ENCODE measurements at places on chromosomes 3 and 15.

- peak; percentile 78 for DNase-seq
Observed at GRCh38 chr15:48190932-48191573, 412 bp upstream of the CTXN2 start.

- DNase-seq = no peak
Observed at GRCh38 chr3:32831062-32831461, 13.3 kb downstream of the TRIM71 start.

- DNase-seq = no peak
Observed at GRCh38 chr15:99427668-99428361, 138.0 kb upstream of the MEF2A start.

GRCh38 chr3:24017305-24017704 lies 72.2 kb downstream of the NR1D2 start:
- no peak for DNase-seq

GRCh38 chr3:117217760-117218316 lies 508.3 kb downstream of the TUSC7 start:
- DNase-seq = no peak

- DNase-seq = no peak
Observed at GRCh38 chr3:196513697-196514349, 1.3 kb downstream of the SMCO1 start.

GRCh38 chr15:75065467-75065850 lies 42.1 kb downstream of the PPCDC start:
- no peak for DNase-seq

- no peak for DNase-seq
Observed at GRCh38 chr3:70726096-70726938, 413.9 kb upstream of the MDFIC2 start.

DNA sequence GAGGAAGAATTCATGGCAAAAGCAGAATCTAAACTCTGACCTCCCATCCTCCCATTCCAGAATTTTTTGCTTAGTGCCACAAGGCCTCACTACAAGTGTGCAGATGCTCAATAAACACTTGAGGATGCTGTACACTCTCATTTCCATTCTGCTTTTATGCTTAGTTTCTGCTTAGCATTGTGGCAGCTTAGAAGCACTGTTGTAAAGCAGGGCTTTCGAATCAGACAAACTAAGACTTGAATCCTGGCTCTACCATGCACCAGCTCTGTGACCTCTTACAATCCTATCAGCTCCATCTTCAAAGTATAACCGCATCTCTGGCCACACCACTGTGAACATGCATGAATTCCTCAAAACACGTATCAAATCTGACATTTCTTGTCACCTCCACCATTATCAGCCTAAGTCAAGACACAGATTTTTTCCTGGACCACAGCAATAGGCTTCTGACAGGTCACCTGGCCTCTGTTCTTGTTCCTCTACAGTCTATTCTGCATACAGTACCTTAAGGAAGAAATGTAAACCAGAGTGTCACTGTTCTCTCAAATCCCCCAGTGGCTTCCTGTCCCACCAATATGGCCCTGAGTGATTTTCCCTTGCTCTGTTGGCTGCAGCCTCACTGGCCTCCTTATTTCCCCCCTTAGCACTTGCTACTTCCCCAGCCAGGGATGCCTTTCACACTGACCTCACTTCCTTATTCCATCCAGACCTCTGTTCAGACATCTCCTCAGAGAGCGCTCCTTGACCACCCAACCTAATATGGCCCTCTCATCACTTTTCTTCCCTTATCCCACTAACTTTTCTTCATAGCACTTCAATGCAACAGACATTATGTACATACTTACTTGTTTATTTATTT lies 8.1 kb upstream of the PHC3 start:
- DNase-seq = peak; percentile 30

DNA sequence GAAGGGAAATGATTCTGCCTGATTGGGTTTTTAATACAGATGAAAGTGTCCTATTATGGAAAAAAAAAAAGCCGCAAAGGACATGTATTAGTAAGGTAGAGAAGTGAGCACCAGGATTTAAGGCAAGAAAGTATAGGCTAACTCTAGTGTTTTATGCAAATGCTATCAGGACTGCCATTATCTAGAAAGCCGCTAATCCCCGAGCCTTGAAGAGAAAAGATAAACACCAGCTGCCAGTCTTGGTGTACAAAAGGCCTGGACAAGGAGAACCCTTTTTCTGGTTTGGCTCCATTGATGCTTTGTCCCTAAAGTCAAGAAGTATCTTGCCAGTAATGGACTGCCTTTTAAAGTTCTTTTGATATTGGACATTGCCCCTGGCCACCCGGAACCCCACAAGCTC lies 8.6 kb upstream of the TRIM59 start:
- DNase-seq = no peak

DNA sequence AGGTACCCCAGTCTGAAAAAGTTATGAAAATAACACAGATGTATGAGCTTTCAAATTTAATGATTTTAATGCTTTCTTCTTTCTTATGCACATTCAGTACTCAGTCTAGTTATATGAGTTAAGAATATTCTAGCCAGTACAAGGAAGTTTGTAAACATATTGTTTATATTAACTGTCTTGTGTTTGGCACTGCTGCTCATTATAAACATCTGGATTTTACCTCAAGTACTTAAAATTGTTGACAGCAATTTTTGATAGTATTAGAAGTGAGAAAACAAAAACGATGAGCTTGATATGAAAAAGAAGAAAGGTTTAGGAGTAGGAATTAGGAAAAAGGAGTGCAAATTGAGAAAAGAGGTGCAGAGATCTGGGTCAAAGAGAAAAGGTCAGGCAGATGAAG lies 293.3 kb downstream of the C3orf38 start:
- no peak for DNase-seq

DNA sequence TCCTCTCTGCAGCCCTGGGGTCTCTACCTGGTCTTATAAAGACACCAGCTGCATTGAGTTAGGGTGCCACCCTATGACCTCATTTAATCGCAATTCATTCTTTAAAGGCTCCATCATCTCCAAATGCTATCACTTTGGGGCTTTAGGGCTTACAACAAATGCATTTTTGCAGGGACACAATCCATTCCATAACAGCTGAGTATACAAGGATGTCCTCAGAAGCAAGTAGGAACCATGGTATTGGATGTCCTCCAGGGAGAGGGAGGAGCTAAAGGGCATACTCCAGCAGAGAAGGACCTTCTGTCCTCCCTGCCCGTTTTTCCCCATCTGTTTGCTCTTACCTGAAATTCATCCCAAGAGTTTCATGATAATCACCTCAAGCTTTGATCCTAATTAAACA lies 30.3 kb downstream of the UMPS start:
- DNase-seq = no peak

DNA sequence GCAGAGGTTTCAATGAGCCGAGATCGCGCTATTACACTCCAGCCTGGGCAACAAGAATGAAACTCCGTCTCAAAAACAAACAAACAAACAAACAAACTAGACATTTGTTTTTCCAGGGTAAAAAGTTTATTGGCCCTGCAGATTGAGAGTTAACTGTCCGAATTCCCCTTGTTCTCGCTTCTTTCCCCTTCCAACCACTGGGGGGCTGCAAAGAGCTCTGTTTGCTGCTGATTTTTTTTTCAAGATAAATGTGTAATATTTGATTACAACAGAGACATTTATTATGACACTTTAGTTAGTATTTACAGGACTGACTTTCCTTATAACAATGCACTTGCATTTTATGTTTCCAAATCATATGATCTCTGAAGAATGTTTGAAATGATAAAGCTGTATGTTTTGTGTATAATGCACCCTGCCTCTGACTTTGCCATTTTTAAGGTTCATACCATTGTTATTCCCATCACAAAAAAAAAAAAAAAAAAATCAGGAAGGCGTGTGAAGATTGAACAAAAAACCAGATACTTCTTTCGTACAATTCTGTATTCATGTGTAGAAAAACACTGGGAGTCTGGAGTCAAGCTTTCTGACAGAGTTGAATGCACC lies 2.8 kb downstream of the CLSTN2 start:
- peak; percentile 65 for DNase-seq

DNA sequence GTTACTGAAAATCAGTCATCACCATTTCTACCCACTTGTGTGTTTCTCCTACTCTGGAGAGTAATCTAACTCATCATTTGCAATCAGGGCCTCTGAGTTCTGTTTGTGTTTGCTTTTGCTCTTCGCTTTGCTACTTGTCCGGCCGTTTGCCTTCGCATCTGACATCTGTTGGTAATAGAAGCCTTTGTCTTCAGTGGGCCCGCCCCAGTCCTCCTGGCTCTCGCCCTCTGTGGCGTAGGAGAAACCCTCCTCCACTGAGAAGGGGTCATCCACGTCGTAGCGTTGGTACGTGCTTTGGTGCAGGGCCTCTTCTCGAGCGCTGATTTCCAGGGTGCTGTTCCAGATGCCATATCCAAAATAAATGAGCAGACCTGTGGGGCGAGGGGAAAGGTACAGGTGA lies 48.3 kb downstream of the CLDN11 start:
- DNase-seq = no peak

GRCh38 chr3:146542978-146543377 lies 1.4 kb downstream of the PLSCR1 start:
- no peak for DNase-seq

DNA sequence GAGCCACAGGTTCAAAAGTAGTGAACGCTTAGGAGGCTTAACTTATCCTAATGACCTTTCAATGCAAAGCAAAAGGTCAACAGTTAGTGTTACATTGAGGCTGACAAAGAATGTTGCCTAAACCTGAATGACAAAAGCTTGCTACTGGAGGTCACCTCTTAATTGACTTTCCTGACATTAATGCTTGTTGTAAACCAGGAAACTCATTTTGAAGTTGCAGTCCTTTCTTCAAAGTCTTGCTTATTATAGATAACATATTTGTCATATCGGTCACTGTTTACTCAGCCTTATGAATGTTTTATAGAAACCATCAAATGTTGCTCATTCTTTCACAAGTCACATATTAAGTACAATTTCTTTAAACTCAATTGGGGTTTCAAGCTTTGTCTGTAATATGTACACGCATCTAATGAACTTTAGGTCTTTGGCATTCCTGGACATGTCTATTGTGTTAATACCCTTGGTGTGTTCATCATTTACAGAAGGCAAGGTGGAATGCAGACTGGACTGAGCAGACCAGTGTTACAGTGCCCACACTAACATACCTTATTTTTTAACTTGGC lies 488.2 kb upstream of the NECTIN3 start:
- no peak for DNase-seq

DNA sequence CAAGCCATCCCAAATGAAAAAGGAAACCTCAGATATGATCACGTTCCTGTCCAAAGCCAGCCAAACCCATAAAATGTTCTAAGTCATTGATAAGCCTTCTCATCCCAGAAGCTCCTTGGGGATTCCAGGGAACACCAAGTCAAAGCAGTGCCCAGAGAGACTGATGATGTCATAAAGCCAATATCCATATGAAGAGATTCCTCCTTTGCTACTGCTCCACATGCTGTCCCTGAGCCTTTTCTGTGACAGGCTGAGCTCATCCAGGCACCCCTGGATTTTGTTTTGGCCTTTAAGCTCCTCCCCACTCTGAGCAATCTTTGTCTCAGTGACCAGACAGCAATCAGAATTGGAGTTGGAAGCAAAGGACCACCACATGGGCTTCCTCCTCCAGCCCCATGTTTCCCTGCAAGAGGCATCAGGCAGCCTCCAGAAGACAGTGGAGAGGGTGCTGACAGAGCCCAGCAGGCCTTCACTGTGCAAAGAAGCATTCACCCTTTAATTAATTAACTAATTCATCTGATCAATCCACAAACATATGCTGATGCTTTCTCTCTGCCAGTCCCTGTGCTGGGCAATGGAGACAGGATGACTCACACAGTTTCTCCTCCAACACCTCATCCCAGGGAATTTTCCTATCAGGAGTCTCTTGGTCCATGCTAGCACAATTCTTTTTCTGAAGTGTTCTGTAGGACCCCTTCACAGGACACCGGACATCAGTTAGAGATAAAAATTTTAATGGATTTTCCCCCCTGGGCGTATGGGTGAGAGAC lies 25.0 kb downstream of the MEX3B start:
- DNase-seq = no peak
